Skin of body (tissue), 3 donors: ENCODE measurements at places on chromosomes 6 and 20.

GRCh38 chr20:36991703-36992102, 40.2 kb upstream of the SAMHD1 start:
- DNase-seq, result no peak

DNA sequence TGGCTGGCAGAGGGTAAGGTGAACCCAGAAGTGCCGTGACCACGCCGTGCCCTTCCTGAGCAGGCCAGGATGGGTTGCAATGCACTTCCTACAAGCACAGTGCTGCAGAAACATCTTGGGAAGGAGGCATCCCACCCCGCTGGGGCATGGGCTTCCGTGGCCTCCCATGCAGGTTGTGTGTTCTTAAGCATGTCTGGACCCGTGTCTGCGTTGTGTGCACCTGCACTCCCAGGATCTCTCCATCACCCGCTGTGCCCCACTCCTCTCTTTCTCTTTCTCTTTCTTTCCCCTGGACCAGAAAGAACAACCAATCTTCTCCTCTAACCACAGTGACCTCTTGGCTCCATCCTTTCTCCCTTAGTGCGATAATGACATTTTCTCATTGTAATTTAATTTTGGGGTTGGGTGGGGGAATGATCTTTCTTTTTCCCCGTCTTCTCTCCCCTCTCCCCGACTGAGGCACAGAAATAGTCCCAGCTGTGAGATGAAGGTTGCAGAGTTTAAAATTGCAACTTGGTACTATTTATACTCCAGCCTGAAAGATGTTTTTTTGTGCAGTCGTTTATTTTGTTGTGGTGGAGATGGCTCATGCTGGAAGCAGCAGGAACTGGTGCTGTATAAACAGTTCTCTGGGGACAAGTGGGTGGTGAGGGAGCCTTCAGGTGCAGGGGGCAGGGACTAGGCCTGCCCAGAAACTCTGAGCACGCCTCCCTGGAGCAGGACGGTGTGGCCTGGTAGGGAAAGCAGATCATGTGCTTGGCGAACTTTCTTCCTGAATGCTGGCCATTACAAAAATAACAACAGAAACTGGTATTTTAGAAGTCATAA, 20.5 kb downstream of the BCAS4 start:
- no peak for DNase-seq

GRCh38 chr20:58046311-58046710, 182.1 kb downstream of the ANKRD60 start:
- no peak for DNase-seq

DNA sequence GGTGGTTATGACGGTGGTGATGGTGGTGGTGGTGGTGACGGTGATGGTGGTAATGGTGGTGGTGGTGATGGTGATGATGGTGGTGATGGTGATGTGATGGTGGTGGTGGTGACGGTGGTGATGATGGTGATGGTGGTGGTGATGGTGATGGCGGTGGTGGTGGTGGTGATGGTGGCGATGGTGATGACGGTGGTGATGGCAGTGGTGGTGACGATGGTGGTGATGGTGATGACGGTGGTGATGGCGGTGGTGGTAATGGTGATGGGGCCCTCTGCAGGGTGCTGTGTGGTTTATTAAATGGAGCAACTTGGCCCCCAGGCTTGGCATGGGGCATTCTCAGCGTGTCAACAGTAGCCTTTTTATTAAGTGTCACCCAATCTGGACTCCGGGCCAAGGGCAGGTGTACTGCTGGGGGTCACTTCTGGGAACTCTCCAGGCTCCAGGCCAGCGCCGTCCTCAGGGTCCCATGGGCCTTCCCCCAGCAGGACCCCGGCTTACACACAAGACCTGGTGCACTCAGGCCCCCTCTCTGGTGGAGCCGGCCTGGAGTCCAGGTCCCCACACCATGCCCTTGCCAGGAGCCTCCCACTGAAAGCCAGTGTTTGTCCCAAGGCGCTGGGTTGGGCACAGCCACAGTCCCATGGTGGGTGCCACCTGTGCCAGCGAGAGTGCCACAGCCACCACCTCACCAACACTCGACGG, 8.8 kb downstream of the CABLES2 start:
- no peak for DNase-seq
